ENCODE measurements at places on chromosomes 6 and 20.

GRCh38 chr20:45919542-45920399 is 7.8 kb upstream of the PLTP start:
- peak; percentile 79 for DNase-seq

DNA sequence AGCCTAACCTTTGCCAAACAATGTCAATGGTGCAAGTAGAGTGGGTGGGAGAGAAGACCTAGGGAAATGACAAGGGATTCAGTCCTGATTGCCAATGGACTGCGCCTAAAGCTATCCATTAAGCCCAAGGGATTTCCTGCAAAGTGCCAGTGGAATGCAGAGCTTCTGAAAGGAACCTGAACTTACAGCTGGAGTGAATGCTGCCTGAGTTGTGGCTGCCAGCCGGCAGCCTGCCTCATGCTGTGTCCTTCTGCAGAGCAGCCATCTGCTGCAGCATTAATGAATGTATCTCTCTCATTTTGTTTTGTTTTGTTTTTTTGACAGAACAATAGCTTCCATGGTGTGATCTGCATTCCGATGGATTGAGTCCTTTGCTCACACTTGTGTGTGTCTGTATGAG is 44.7 kb downstream of the SLC35F1 start:
- no peak for DNase-seq

- no peak for DNase-seq
Measured at GRCh38 chr6:52975580-52975979, 19.5 kb downstream of the GSTA4 start.

GRCh38 chr6:113433335-113433991 is 423.7 kb upstream of the MARCKS start:
- peak; percentile 48 for DNase-seq

DNA sequence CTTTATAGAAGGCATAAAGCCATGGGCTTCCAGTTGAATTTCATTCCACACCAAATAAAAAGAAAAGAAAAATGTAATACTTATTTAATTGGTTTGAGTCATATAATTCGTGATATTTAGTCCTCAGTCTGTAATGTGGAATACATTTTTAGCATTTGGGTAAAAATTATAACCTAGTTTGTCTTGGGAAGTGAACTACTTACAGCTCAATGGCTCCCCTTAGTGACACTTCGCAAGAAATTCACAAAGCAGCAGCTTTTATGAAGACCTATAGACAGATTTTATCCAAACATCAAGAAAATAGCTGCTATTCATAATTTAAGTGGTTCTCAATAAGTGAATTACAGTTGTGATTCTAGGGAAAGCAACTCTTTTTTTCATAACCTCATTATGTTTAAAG is 72.1 kb downstream of the RSPO3 start:
- no peak for DNase-seq

DNA sequence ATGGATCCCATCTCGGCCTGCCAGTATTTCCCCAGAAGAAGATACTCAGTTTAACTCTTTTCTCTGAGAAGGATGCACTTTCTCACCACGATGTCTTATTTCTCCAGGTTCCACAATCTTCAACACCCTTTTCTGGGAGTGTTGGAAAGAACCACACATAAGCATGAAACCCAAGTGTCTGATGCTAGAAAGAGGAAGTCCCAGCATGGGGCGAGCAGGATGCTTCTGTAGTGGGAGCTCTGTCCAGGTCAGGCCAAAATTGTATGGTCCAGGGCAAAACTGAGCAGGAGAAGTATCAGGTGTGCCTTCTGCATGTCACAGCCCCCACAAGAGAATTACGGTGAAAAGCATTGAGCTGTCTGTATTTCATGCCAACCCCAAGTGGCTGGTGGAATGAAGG is 11.0 kb downstream of the TREM1 start:
- DNase-seq = no peak

- no peak for DNase-seq
Measured at GRCh38 chr6:50289366-50289765, 239.6 kb upstream of the DEFB112 start.

GRCh38 chr20:46774943-46775560 is 65.6 kb downstream of the SLC2A10 start:
- DNase-seq = no peak

DNA sequence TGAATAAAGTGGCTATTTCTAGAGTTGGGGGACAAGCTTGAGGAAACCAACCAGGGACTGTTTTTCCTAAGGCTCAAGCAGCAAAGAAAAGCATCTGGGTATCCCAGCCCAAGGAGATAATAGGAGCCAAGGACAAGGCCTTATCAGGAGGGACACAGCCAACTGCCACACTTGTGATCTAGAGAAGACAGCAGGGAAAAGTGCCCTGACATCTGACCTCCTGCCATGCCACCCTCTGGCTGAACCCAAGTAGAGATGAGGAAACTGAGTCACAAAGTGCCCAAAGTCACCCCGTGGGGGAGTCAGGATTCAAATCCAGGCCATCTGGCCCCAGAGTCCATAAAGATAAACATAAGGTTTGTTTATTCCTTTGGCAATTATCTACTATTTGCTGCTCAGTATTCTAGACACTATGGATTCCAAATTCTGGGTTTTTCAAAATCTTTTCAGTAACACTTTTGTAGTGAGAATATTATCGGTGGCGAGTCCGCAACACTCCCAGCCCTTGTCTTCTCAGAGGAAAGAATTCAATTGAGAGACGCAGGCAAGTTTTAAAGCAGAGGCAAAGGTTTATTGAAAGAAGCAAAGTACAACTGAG is 3.5 kb upstream of the LBP start:
- DNase-seq = no peak

DNA sequence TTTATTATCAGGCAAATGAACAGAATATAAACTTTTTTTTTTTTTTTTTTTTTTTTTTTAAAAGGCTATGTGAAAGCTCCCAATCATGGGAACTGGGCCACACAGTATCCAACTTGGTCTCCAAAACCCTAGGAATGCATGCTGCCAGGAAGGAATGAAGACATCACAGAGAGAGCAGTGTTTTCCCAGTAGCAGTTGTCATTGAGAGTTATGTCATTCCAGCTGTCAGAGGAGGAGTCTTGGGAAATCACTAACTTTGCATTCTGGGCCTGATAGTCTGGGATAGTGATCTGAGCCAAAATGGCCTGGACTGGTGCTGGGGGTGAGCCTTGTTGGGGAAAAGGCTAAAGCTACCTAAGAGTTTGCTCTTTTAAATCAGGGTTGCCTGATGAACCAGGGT is 231.3 kb upstream of the MAP3K7 start:
- DNase-seq = no peak

- no peak for DNase-seq
Measured at GRCh38 chr6:20722455-20722854, 188.2 kb downstream of the CDKAL1 start.

- peak; percentile 84 for DNase-seq
Measured at GRCh38 chr6:100347901-100348550, 116.7 kb downstream of the SIM1 start.

DNA sequence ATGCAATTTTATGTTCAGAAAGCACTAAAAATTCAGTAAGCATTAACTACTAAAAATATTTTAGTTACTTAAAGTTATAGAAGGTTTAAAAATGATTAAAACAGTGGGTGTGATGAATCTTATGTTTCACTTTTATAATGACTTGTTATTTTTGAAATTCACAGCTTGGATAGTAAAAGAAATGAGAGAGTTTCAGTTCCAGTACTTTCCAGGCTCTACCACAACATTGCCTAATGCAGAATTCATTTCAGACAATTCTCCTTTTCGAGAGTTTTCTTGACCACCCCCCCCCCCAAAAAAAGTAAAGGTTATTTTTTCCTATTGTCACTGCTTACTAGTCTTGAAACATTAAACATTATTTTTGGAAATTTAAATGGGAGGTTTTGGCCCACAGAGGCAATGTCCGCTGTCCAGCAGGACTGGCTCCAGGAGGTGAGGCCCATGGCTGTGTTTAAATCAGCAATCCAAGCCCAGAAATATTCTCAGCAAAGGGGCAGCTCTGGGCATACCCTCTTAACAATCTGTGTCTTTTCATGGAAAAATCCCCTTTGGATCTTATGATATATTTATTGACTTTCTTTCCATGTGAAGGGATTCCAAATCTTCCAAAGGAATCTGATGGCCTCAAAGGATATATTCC is 519.9 kb downstream of the MAFB start:
- no peak for DNase-seq

GRCh38 chr6:65999288-65999791 is 292.3 kb upstream of the EYS start:
- DNase-seq = no peak

GRCh38 chr6:4129446-4129845 is 5.9 kb downstream of the ECI2 start:
- no peak for DNase-seq

DNA sequence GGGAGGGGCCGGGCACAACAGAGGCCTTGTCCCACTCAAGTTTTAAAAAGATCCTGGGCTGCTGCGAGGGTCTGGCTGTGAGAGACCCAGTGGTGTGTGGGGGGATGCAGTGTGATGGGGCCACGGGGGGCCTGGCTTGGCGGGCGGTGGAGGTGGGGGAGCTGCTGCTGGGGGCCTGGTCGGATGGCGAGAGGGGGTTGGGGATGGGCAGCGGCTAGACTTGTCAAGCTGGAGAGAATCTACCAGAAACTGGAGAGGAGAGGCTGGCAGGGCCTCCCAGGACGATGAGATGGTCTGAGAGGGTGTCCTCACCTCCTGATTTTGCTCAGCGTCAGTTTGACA is 5.1 kb downstream of the RPS21 start:
- DNase-seq = no peak

- no peak for DNase-seq
Measured at GRCh38 chr20:49608752-49609670, 41.1 kb upstream of the PTGIS start.

DNA sequence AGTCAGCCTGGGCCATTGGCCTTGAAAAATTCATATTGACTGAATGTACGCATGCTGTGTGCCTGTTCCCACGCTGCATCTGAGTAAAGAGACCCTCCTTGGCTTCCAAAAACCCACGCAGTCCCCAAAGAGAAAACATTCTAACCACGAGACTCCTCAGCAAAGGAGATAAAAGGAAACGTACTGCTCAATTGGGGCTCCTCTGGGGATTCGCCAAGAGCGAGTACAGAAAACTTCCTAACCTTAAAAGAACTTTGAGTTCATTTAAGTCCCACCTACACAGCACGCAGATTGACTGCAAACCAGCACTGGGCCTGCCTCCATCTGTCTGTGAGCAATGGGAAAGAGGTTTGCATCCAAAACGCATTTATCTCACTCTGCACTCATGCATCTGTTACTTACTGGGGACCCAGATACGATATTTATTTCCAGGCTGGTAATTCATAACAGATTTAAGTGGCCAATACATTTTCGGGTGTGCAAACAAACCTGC is 505.9 kb upstream of the CHD6 start:
- DNase-seq = no peak

DNA sequence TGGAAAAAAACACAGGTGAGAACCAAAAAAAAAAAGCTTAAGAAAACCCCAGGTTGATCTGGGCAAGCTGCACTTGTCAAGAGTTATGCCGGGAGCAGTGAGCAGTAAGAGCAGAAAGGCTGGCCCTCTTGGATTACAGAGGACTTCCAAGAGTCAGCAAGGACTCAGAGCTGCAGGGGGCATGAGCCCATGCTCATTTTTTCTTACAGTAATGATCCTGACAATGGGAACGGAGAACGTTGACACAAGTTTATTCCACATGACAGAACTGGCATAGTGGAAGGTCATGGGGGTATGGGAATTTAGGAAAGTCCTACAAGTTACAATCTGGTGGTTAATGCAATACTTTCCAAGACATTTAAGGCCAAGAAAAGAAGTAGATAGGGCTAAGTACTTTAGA is 256.6 kb downstream of the GMDS start:
- DNase-seq = no peak

GRCh38 chr6:28651161-28651560 is 125.5 kb downstream of the GPX5 start:
- no peak for DNase-seq

Data from astrocyte (in vitro differentiated cells and primary cell).